ENCODE measurements at places on chromosomes 4 and X. TPM values are rescaled to one million over a fixed set of nuclear protein-coding genes. Genes with fewer than 3 reads are reported as not detected.

DNA sequence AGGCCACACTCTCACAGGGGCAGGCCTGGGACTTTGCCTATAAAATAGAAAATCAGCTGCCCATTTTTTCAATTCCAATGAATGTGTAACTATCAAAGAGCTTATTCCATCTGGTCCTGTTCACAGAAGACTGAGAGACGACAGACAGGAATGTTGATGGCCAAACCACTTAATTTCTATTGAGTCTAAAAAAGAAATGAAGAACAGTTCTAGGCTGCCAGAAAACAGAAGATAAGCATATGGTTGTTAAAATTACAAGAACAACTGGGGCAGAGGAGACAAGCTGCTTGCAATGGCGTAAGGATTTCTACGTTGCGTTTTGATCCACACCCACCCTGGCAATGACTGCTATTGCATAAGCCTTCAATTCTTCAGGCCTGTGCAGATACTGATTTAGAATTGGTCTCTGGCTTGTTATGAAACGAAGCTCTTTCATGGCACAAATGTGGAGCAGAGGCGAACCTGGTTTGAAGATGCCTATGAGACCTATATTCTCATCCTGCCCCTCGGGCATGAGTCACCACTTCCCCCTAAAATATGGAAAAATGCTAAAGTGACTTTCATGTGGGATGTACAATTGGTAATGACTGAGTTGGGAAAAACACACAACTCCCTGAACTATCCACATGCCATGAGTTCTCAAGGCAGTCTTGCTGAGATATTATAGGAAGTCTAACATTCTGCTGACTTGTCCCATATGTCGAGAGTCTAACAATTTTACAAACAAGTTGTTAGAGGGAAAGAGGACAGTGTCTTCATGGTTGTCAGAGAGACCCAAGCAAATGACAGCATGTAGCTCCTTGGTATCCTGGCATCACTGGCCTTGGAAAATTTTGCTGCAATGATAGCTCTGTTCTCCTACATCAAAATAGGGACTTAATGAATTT is 37.9 kb upstream of the SORBS2 start:
- DNase-seq = no peak

DNA sequence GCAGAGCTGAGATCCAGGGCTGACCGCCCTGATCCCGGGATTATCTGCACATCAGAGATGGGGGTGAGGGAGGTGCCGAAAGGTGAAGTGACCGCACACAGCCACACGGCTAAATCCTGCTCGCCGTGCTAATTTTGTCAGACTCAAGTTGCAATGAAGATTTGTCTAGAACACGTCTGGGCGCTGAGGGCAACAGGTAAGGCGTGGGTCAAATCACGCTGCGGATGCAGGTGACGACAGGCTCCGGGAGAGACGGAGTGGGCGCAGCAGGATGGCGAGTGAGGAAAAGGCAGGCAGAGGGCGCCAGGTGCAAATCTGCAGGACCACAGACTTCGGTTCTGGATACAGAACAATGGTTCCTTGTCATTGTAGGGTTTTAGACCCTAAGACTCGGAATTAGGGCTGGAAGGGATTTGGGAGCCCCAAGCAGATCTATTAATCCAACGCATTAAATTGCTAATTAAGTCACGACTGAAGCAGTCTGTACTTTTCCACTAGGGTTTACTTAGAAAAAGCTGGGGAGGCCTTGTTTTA is 1.9 kb upstream of the TBC1D14 start:
- DNase-seq = no peak

GRCh38 chrX:617891-618290 is 12.7 kb upstream of the SHOX start:
- no peak for DNase-seq

Gene ZFX
- total RNA-seq = 41.9 TPM

DNA sequence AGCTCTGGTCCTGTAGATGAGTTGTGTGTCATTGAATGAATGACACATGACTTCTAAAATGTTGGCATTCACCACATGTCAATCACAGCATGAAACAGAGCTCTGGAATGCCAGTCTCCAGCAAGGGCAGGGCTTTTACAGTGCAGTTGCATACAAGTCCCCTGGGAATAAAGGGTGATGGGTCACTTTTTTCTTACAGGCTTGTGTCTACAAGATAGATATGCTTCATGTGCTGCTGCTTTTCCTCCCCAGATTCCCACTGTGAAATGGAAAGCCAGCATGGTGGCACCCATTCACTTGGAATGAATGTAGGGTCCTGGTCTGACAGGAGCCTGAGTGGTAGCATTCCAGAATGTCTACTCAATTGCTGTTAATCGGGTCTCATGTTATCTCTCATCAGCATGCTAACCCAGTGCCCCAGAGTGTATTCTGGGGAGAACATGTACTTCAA is 159.1 kb upstream of the KIT start:
- no peak for DNase-seq

Gene CDKL5
- total RNA-seq = 1.1 TPM

Gene UGT2B7
- total RNA-seq = not detected

- DNase-seq = no peak
These were observed 383.9 kb downstream of the PCDH7 start for GRCh38 chr4:31104043-31104442.

- no peak for DNase-seq
These were observed 104.2 kb downstream of the AFF1 start for GRCh38 chr4:87038837-87039615.

GRCh38 chr4:67762086-67762485 is 7.9 kb upstream of the GNRHR start:
- no peak for DNase-seq

DNA sequence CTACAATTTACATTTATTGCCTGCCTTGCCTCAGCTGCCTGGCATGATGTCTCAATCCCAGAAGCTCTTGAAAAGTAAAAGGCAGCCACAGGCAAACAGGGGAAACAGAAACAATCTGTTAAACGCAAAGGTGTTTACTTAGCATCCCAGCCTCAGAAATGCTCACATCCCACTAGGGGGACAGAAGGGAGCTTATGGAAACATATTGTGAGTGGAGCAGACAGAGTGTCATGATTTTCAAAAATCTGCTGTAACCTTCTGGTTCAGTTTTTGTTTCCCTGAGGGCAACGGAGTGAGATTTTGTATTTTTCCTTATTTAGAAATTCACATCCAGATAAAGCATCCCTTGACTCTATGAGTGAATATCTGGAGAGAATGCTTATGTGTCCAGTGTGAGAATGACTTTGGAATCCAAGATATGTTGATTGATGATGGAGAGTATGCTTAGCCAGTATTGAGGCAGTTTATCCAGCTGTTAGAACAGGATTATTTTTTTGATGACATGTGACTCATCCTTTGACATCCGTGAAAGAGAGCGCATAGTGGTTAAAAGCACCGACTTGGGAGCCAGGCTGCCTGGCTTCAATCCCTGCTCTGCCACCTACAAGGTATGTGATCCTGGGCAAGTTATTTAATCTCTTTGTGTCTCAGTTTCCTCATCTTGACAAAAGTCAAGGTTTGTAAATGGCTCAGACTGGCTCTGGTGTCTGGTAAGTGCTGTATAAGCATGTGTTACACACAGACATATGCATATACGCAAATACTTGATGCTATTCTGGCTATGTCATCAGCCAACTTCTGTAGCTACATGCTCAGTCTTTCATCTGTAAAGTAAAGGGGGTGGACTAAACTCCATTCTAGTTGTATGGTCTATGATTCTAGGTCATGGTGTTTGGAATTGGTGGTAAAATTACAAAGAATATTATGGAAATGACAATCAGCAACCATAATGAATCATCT is 381.2 kb downstream of the RAPGEF2 start:
- DNase-seq = no peak

Gene LDB2
- not detected for total RNA-seq

Gene ATOH1
- not detected for total RNA-seq

DNA sequence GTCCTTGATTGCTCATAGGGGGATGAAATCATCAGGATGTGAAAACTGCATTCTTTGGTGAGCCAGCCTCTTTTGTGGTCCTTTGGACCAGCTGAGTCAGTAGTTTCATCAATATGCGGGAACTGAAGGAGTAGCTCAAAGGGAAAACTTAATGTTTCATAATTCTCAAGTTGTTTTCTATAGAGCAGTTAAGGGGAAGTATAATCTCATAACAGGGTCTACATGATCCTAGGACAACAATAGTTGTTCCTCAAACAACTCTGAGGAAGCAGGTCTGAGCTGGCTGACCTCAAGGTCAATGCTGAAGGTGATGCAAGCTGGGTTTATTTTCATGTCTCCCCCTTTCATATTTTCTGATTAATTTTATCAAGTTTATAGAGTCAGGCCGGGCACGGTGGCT is 36.1 kb upstream of the IRF2 start:
- no peak for DNase-seq

- no peak for DNase-seq
These were observed 44.8 kb downstream of the RBPJ start for GRCh38 chr4:26365537-26366150.

GRCh38 chr4:92618968-92619367 is 315.2 kb downstream of the GRID2 start:
- no peak for DNase-seq

DNA sequence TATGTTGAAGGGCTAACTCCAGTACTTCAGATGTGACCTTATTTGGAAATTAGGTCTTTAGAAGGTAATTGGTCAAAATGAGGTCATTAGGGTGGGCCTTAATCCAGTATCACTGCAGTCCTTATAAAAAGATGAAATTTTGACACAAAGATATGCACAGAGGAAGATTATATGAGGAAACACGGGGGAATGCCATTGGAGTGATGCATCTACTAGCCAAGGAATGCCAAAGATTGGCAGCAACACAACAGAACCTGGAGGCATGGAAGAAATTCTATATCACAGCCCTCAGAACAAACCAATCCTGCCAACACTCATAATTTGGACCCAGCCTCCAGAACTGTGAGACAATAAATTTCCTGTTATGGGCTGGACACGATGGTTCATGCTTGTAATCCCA is 17.6 kb downstream of the TRIM61 start:
- DNase-seq = no peak

Gene DKK2
- total RNA-seq = not detected

Gene TAB3
- total RNA-seq = 16.1 TPM

GRCh38 chrX:54423161-54423888 is 16.9 kb upstream of the TSR2 start:
- no peak for DNase-seq

DNA sequence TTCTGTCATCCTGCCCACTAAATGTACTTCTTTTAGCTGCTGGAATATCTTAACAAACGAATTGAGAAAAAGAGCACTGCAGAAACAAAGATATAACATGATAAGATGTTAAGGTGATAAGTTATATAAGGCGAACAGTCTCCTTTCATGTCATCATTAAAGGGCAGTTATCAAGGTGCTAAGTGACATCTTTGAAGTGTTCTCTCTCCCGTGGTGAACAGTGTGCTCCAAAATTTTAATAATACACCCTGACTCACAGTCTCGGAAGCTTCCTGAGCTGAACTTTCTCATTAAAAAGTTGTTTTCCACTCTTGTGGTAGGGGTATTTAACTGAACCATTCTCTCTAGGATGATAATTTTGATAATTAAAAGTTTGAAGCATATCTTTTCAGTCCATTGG is 61.6 kb downstream of the PLS3 start:
- DNase-seq = no peak
